ENCODE measurements at places on chromosomes 5 and 9.

GRCh38 chr5:53397141-53397757 lies 83.2 kb upstream of the FST start:
- no peak for DNase-seq

DNA sequence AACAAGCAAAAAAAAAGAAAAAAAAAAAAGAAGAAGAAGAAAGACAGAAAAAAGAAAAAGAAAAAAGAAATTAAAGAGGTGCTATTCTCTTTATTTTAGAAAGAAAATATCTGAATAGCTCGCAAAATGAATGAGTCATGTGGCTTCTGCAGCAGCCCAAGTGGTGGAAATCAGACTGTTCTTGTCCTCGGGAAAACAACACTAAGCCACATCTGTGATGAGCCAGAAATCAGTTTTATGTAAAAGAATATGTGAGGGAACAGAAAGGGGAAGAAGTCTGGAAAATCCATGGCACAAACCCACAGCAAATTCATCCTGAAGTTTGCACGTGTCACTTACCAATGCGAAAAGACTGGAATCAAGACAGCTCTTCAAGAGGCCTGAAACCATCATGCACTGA lies 118.7 kb upstream of the GAS1 start:
- no peak for DNase-seq

GRCh38 chr5:10265245-10266109 lies 15.4 kb downstream of the CCT5 start:
- DNase-seq, result no peak

DNA sequence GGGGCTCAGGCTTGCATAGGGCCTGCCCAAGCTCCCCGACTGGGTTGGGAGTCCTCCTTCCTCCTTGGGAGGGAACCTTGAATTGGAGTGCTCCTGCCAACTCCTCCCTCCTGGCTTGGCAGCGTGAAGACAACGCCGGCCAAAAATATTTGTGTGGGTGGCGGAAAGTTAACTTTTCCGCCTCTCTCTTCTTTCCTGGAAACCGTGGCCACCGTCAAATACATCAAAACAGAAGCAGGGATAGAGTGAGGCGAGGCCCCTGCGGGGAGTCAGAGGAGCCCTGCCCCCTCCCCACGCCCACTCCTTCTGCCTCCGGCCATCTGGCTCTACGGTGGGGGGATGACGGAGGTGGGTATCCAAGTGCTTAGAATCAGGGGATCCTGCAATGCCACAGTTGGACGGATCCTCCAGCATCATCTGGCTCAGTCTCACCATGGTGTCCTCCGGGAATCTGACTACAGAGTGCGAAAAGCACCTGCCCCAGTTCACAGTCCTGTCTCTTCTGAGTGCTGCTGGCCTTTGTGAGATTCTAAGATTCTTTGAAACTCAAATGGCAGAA lies 25.2 kb upstream of the SYNPO start:
- no peak for DNase-seq

DNA sequence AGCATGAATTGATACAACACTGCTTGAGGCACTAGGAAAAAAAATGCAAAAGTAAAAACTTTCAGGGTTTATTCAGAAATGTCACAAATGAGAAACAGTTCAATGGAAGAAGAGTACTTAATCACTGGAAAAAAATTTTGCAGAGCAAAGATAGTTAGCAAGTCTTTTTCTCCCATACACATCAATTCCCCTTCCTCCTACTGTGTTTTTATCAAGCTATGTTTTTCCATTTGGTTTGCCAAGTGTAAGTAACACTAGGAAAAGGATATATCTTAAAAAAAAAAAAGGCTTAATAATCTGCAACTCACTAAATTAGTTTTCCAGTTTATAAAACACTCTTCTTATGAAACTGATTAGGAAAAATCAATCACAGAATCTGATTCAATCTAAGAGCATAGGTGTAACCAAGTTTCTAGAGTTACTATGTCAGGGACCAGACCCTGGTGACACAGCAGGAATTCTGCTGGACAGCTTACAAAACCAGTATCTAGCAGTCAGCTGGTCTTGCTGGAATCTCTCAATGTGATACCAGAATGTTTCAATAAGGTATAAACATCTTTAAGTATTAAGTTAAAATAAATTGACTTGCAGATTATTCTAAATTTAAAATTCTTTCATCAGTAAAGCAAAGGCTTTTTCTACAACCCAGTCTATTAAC lies 34.7 kb downstream of the RNF145 start:
- no peak for DNase-seq

GRCh38 chr5:66741394-66741793 lies 145.2 kb downstream of the MAST4 start:
- DNase-seq, result no peak

DNA sequence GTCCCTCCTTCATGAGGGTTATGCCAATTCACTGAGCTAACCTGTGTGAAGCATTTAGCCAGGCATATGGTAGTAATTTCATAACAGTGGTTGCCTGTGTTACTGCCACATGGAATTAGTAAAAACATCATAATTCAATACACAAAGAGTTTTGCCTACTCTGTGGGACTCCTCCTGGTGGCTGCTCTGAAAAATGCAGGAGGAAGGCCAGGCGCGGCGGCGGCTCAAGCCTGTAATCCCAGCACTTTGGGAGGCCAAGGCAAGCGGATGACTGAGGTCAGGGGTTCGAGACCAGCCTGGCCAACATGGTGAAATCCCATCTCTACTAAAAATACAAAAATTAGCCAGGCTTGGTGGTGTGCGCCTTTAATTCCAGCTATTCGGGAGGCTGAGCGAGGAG lies 547.3 kb downstream of the CDK5RAP2 start:
- no peak for DNase-seq

DNA sequence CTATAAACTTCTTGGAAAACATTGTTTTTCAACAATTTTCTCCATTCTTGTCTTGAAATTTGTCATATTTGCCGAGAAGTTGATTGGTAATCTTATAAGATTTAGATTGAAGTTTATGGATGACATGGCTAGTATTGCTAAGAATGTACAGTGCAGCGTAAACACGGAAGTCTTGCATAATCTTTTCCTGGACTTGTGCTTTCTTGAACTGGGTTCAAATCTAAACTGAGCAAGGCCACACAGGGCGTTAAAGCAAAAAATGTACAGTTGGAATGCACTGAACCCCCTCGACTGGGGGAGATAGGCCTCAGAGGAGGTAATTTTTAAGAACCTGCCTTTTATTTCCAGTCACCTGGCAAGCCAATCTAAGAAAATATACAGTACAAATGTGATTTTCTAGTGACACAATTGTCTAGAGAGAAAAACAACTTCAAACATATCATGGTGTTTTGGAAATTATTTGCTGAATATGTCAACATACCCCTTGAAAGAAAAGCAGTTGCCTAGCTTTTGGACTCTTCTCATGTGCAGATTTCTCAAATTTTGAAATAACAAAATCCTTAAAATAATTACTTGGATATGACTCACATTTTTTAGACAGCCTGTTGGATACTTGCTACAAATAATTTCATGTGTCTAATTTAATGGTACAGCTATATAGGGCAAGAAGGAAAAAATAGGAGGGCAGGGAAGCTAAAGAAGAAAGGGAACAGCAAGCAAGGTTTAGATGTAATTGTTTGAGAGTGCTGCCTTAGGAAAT lies 18.5 kb upstream of the GAS1 start:
- DNase-seq, result no peak

DNA sequence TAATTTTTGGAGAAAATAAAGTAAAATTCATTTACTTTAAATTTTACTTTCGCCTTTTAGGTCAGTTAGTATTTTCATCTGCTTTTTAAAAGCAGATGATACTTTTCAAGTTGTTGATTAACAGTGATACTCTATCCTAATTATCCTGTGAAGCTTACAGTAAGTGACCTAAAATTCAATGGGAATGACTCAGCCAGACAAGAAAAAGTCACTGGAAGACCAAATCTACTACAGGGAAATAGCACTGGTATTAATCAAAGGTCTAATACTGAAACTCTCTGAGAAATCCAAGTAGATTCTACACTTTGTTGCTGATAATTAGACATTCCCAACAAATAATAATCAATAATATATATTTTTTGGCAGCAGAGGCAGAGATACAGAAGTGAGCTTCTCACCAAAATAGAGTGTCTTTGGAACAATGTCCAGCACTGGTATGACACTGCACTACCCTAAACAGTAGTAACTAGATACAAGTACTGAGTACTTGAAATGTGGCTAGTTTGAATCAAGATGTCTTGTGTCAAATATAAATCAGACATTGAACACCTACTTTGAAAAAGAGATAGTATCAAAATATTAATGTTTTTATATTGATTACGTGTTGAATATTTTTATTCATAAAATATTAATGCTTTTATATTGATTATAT lies 22.8 kb upstream of the ELL2 start:
- no peak for DNase-seq

GRCh38 chr9:81664638-81665222 lies 24.6 kb downstream of the TLE1 start:
- no peak for DNase-seq

- DNase-seq, result peak; percentile 80
Observed at GRCh38 chr5:172188033-172188892, at the start of gene STK10. TSS of gene STK10 (minus strand) at chr5:172188224. CDS start at chr5:172188042, 182 bp downstream.

GRCh38 chr5:170313344-170313743 lies 15.8 kb upstream of the LCP2 start:
- DNase-seq, result no peak

GRCh38 chr5:14068136-14068535 lies 75.0 kb upstream of the TRIO start:
- DNase-seq, result no peak

- DNase-seq, result no peak
Observed at GRCh38 chr5:67272453-67273130, 76.0 kb upstream of the CD180 start.
